ENCODE measurements at places on chromosomes 6 and 20. TPM values are rescaled to one million over a fixed set of nuclear protein-coding genes. Genes with fewer than 3 reads are reported as not detected.

- no peak for DNase-seq
Observed at GRCh38 chr6:28633445-28634215, 107.9 kb downstream of the GPX5 start.

GRCh38 chr6:16319813-16320532 is 81.6 kb downstream of the GMPR start:
- peak; percentile 98 for DNase-seq

DNA sequence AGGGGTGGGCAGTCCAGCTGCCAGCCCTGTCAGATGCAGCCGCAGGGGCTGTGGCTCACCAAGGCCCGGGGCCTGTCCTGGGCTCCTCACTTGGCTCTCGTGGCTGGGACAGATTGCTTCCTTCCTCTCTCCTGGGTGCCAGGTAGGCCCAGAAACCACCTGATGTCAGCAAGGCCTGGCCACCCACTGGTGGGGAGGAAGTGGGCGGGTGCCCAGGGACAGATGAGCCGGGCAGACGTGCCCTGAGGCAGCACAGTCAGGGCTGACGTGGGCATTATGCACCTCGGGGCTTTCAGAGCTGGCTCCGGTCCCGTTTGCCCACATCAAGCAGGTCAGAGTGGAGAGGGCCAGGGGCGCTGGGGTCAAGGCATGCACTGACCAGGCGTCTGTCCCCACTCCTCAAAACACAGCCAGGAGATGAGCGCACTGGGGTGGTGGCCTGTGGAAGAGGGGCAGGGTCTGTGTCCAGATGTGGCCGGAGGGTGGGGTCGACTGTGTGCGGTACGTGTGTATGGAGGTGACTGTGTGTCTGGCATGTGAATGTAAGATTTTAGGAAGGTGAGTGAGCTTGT is 133.2 kb upstream of the PTPN1 start:
- no peak for DNase-seq

- DNase-seq = no peak
Observed at GRCh38 chr6:114537977-114538376, 195.2 kb upstream of the HS3ST5 start.

DNA sequence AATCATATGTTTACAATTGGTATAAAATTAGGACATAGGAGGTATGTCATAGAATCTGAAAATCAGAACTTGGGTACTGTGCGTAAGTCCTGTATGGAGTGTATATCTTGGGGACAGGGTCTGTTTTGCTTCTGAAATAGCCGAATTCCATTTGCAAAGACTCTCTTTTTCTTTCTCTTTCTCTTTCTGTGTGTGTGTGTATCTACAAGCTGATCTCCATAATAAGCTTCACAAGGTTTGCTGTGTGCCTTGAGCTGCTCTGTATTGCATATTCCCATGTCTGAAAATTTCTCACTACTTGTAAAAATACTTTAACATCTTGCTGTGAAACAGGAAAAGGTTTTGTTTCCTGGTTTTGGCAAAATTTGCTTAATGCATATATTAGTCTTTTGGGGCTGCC is 29.5 kb downstream of the STX11 start:
- DNase-seq = no peak

DNA sequence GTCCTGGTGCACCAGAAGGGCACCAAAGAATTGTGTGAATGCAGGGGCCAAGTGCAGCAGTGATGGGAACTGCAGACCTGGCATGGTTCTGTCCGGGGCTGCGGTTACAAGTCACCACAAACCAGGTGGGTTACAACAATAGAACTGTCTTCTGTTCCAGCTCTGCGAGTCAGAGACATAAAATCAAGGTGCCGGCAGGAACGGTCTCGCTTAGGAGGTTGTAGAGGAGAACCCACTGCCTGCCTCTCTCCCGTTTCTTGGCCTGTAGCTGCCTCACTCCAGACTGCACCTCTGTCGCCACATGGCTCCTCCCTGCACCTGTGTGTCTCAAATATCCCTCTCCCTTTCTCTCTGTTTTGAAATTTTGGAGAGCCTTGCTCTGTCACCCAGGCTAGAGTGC is 143.3 kb downstream of the TAF4 start:
- no peak for DNase-seq

Gene FABP7
- total RNA-seq = not detected

Gene EMILIN3
- 0.17 TPM for total RNA-seq

DNA sequence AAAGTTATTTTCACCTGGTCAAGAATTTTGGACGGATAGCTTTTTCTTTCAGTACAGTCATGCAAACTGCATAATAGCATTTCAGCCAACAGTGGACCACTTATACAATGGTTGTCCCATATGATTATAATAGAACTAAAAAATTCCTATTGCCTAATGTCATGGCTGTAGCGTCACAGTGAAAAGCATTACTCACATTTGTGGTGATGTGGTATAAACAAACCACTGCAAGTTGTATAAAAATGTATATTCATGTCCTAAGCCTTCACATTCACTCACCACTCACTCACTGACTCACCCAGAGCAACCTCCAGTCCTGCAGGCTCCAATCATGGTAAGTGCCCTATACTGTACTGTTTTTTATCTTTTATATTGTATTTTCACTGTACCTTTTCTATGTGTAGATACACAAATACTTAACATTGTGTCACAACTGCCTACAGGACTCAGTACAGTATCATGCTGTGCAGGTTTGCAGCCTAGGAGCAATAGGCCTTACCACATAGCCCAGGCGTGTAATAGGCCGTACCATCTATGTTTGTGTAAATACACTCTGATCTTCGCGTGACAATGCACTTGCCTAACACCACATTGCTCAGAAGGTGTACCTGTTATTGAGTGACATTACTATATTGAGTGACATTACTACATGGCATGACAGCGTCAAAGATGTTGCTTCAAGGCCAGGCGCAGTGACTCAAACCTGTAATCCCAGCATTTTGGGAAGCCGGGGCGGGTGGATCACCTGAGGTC is 17.9 kb downstream of the ABHD12 start:
- peak; percentile 98 for DNase-seq

DNA sequence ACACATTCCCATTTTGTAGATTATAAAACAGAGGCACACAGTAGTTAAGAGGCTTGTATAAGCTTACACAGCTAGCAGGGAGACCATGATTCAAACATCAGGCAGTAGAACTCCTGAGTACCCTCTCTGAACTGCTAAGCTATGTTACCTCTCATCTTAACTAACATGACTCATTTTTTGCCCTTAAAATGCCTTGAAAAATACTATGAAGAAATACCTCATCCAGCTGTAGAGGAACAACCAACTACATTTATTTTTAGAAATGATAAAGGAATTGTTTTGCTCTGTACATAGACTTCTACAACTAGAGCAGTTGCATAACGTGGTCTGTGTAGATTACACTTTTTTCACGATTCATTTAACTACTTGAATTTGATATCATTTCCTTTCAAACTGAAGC is 102.1 kb downstream of the FLRT3 start:
- peak; percentile 70 for DNase-seq

Gene FBXO30
- 25.9 TPM for total RNA-seq

Gene GGT7
- 9.5 TPM for total RNA-seq

DNA sequence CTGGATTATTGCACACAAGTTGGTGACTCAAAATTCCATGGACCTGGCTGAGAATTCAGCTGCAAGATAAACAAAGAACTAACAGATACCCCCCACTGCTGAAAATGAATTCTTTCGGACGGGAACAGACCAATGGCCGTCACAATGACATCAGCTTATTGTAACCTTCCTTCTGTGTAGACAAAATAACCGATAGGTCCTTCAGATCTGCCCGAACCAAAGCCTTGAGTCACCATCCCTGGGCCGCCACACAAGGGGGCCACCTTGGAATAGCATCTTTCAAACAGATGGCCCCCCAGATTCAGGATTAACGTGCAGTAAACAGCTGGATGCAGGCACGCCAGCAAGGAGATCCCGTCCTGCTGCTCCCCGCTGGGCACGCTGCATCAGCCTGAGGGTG is 214.0 kb upstream of the EXOC2 start:
- DNase-seq = peak; percentile 58

GRCh38 chr20:46132705-46133120 is 14.6 kb downstream of the CD40 start:
- DNase-seq = peak; percentile 40
